ENCODE measurements at places on chromosomes 4 and X.

- no peak for DNase-seq
Observed at GRCh38 chr4:19746377-19746776, 505.3 kb upstream of the SLIT2 start.

GRCh38 chr4:3318561-3319021 is 25.8 kb downstream of the RGS12 start:
- no peak for DNase-seq

GRCh38 chr4:11042760-11043159 is 358.2 kb upstream of the CLNK start:
- no peak for DNase-seq

DNA sequence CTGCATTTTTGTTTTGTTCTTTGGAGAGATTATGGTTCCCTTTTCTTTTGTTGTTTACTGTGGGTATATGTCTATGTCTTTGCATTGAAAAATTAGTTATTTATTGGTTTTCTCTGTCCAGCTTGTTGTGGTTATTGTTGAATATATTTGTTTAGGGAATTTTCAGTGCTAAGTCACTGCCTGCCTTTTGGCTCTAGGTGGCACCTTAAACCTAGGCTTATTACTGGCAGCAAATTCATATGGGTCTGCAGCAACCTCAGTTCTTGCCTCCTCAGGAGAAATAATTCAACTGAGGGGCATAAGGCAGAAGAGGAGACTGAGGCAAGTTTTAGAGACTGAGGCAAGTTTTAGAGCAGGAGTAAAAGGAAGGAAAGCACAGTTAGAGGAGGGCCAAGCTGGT is 1157.3 kb upstream of the AGA start:
- DNase-seq, result peak; percentile 3

DNA sequence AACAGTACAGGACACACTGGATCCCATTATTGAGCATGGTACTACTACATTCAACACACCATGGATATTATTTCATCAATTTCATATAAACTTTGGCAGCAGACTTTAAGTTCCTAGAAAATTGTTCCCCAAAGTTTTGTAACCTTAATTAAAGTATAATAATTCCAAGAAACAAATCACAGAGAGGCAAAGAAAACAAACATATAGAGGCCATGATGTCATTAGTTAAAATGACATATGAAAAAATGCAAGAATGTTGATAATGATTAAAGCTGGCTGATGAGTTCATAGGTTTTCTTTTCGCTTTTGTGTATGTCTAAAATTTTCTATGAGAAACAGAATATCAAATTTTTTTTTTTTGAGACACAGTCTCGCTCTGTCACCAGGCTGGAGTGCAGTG is 26.8 kb downstream of the LRBA start:
- no peak for DNase-seq

GRCh38 chr4:189921058-189921457 is 19.6 kb upstream of the FRG1 start:
- no peak for DNase-seq

GRCh38 chr4:40916880-40917279 is 167.1 kb downstream of the NSUN7 start:
- DNase-seq, result peak; percentile 60

DNA sequence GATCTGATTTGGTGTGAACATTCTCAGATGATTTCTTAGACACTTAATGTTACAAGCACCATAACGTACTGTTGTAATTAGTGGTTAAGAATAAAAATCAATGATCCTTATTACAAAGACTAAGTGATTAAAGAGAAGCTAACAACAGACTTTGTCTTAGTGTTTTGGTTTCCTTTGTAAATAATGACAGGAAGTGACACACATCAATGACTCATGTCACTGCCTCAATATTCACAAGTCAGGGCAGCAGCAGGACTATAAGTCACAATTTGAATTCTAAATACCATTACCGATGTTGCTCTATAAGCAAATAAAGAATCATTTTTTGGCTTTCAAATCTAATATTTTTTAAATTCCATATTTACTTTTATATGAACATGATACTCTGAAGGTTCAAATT is 115.8 kb upstream of the FAT4 start:
- no peak for DNase-seq

DNA sequence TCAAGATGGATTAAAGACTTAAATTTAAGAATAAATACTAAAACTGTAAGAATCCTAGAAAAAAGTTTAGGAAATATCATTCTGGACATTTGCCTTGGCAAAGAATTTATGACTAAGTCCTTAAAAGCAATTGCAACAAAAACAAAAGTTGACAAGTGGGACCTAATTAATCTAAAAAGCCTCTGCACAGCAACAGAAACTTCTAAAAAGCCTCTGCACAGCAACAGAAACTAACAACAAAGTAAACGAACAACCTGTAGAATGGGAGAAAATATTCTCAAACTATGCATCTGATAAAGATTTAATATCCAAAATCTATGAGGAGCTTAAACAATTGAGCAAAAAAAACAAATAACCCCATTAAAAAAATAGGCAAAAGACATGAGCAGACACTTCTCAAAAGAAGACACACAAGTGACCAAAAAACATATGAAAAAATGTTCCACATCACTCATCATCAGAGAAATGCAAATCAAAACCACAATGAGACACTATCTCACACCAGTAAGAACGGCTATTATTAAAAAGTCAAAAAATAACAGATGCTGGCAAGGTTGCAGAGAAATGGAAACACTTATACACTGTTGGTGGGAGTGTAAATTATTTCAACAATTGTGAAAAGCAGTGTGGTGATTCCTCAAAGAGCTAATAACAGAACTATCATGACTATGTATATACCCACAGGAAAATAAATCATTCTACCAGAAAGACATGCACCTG is 5.5 kb upstream of the OPRPN start:
- no peak for DNase-seq

DNA sequence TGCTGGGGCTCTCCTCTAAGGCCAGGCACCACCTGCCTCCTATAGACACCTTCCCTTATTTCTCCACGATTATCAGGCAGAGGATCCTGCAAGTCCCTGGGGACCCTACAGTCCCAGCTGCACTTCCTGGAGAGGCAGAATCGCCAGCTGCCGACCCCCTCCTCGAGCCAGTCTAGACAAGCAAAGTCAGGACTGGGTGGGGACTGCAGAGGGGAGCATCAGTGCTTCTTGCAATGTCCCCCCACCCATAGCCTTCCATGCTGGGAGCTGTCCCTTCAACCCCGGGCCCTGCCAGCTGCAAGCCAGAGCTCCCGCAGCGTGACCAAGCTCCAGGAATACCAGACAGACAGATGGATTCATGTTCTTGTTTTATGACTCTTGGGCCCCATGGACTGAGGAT is 1.4 kb upstream of the CRMP1 start:
- DNase-seq, result no peak

- no peak for DNase-seq
Observed at GRCh38 chr4:121651597-121651996, 45.2 kb downstream of the ANXA5 start.

- no peak for DNase-seq
Observed at GRCh38 chr4:140793291-140793690, 37.1 kb upstream of the TBC1D9 start.

- peak; percentile 26 for DNase-seq
Observed at GRCh38 chrX:131802836-131803626, 220.1 kb upstream of the STK26 start.

DNA sequence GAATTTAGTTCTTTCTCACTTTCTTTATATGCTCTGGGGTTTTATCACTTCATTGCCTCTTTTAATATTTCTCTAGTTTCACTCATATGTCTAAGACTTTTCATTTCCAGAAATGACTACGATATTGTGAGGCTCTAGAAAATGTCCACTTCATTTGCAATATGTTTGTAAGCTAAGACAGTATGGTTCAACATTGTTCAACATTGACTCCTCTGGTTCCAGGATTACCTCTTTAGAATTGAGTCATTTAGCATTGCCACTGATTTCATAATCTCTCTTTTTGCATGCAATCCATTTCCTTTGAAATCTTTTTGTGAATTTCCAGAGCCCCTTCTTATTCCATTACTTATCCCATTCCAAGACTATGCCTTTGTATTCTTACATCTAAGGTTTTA is 32.3 kb downstream of the BBS12 start:
- no peak for DNase-seq

- peak; percentile 65 for DNase-seq
Observed at GRCh38 chrX:101287402-101287801, 3.7 kb downstream of the TAF7L start.

- peak; percentile 12 for DNase-seq
Observed at GRCh38 chrX:118718737-118719136, 8.7 kb upstream of the IL13RA1 start.

DNA sequence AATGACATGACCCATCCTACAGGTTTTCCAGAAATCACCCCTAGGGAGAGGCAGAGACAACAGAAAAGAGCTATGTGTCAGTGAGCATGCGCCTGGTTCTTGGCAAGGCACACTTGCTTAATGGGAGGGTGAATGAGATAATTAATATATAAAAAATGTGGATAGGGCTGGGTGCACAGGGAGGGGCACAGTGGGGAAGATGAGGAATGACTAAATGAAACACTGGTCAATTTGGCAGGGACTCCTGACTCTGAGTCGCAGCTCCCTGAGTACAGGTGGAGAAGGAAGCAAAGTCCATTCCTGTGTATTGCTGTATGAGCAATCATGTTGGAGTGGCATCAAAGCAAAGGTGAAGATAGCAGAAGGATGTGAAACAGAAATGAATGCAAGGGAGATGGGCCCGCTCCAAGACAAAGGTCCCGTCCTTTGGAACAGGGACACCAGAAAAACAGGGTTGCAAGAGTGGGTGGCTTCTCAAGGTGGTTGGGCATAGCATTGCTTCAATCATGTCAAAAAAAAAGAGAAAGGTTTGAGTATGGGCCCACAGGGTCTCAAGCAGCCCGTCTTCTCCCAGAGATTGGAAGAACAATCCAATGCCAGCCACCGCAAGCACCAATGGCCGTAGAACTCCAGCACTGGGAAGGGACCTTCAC is 278.4 kb upstream of the AGTR2 start:
- no peak for DNase-seq
